ENCODE measurements at places on chromosomes 4 and X. TPM values are rescaled to one million over a fixed set of nuclear protein-coding genes. Genes with fewer than 3 reads are reported as not detected.

ALB gene
- 0.63 TPM for total RNA-seq

SHROOM4 gene
- not detected for total RNA-seq

RPS6KA6 gene
- total RNA-seq, result not detected

RBMXL3 gene
- total RNA-seq, result not detected

SEL1L3 gene
- 34.9 TPM for total RNA-seq

TCEAL2 gene
- total RNA-seq, result 0.59 TPM

SUPT20HL1 gene
- not detected for total RNA-seq

GRCh38 chr4:146435962-146436361 lies 85.8 kb downstream of the SLC10A7 start:
- no peak for DNase-seq

DNA sequence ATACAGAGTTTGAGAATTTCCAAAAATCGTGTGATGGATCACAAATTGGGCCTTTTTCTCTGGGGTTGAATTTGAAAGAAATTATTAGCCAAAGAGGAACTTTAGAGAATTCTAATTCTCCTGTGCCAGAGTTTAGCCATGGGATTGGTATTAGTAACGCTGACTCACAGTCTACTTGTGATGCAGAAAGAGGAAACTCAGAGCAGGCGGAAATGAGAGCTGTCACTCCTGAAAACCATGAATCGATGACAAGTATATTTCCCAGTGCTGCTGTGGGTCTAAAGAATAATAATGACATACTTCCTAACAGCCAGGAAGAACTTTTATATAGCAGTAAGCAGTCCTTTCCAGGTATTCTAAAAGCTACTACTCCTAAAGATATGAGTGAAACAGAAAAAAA lies 64.9 kb downstream of the N4BP2 start:
- DNase-seq, result no peak

GRCh38 chr4:128916832-128917231 lies 107.3 kb downstream of the JADE1 start:
- DNase-seq, result no peak

- DNase-seq, result no peak
Measured at GRCh38 chr4:161650812-161651211, 513.0 kb downstream of the FSTL5 start.

- no peak for DNase-seq
Measured at GRCh38 chrX:13285229-13285628, 34.6 kb downstream of the ATXN3L start.

GRCh38 chr4:121266982-121267381 lies 102.9 kb upstream of the TNIP3 start:
- no peak for DNase-seq

- no peak for DNase-seq
Measured at GRCh38 chr4:5033281-5033841, 14.1 kb upstream of the CYTL1 start.
